ENCODE measurements at places on chromosomes 3 and 15.

GRCh38 chr3:194139071-194139813 lies 3.3 kb downstream of the HES1 start:
- peak; percentile 80 for DNase-seq

GRCh38 chr15:29034593-29035335 lies 149.0 kb downstream of the APBA2 start:
- DNase-seq = peak; percentile 45

DNA sequence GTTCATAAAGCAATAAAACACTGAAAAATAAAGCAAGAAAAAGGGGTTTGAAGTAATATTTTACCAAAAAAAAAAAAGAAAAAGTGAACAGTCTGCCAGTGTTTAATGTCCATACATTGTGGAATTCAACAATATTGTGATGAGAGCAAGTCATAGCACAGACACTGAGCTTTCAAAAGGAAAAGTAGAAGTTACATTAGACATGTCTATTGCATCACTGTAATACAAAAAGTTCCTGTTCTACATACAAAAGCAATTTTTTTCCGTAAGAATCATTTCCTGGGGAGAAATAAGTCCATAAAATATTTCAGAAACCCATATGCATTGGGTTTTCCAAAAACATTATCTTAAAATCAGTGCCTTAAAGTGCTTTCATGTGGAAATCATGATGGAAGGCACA lies 11.8 kb upstream of the HDC start:
- DNase-seq = no peak

DNA sequence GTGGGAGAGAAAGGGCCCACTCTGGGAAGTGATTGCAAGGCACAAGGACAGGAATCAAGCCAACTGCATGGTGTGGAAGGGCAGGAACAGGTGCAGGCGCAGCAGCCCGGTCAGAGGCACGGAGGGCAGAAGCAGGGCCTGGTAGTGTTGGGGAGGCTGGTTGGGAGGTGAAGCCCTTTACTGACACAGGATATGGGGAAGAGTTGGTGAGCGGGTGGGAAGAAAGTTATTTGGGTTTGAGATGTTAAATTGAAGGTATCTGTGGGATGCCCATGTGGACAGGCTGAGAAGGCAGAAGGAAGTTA lies 83.6 kb upstream of the ABHD2 start:
- DNase-seq = no peak

- no peak for DNase-seq
Observed at GRCh38 chr3:39907981-39908380, 98.6 kb downstream of the MYRIP start.

- DNase-seq = no peak
Observed at GRCh38 chr15:25787381-25787780, 75.7 kb downstream of the ATP10A start.

GRCh38 chr15:68816795-68817303 lies 3.8 kb downstream of the ANP32A start:
- DNase-seq = peak; percentile 55

- no peak for DNase-seq
Observed at GRCh38 chr3:103127098-103127630, 692.3 kb downstream of the ZPLD1 start.

- no peak for DNase-seq
Observed at GRCh38 chr15:52196891-52197290, 5.7 kb upstream of the GNB5 start.

DNA sequence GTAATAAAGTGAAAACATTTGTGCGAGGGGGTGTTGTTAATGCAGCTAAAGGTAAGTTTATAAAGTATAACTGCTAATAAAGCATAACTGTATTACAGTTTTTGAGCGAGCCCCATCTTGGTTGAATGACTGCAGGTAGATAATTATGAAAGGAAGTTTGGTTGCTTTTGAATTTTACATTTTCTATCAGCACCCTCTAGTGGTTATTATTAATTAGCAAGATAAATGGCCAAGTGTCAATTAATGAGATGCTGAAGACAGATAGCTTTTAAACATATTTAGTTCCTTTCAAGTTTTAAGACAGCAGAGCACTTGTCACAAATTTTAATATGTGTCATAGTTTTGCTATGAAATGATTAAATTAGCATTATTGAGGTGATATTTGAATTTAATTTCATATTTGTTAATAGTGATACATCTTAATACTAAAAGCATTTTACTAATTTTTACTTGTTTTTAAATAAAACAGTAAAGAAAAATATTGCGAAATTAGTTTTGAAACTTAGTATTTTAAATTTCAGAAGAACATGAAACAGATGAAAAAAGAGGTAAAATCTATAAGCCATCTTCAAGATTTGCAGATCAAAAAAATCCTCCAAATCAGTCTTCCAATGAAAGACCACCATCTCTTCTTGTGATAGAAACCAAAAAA lies 15.1 kb downstream of the U2SURP start:
- DNase-seq = no peak

DNA sequence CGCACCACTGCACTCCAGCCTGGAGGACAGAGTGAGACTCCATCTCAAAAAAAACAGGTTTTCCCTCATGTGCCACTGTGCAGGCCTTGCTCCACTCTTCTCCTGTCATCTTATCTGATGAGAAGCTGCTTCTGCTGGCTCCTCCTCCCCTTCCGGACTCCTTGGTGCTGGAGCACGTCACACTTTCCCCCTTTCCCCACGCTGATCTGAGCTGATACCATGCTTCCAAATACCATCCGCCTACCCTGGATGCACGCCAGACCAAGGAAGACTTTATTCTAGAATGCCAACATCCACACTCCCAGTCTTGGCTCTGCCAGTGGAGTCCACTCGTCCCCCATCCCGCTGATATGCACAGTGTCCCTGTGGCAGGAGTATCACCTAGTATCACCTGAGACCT lies 31.3 kb downstream of the HOMER2 start:
- DNase-seq = no peak

DNA sequence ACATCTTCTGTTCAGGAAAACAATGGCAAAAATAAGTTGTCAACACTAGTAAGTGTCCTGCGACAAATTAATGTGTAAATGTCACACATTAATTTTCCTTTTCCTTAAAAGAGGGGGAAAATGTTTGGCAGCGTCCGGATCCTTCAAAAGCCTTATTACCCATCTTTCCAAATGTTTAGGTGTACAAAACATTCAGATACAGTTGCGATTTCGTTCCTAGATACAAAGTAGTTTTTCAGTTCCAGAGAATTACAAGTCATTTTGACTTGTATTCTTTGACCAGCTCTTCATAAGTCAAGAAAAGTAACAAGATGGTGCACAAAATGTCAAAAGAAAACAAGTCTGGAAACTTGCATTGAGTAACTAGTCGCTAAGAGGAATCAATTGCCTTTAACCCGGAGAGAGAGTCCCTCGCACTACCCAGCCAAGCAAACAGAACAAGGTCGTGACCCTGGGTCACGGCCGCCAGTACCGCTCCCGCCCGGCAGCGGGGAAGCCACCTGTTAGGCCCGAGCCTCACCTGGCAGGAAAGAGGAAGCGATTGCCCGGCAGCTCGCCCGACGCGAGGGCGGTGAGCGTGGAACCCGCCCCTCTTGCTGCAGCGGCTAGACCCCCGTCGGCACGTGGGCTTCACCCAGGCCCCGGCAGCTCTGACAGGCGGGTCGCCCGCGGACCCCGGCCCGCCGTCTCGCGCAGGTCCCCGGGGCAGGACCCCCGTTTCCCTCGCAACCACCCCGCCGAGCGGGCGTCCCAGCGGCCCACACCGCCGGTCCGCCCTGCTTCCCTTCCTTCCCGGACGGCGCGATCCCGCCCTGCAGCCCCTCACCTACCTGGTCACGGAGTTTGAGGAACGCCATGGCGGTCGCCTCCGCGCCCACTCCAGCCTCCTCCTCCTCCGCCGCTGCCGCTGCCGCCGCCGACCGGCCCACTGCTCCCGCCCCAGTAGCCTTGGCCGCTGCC lies 61.0 kb upstream of the ANKRD28 start:
- DNase-seq = no peak

DNA sequence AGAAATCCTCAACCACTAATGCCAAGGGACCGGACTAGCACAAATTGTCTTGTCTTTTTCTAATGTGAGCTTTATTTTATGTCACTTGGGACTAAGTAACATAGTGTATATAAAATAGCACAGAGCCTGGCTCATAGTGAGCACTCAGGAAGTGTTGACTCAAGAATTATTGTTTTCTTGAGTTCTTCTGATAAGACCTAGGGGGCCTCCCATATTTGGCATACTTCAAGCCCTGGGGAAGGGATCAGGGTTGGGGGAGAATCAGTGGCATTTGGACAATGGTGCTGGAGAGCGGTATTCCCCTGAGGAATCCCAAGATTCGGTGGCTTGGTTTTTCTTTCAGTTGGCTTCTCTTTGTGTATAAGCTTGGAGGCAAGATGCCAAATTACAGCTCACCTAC lies 19.4 kb downstream of the ZNF80 start:
- DNase-seq = no peak

- no peak for DNase-seq
Observed at GRCh38 chr3:12601072-12601471, 44.2 kb downstream of the MKRN2 start.

GRCh38 chr3:8278448-8278847 lies 223.2 kb upstream of the LMCD1 start:
- DNase-seq = no peak

DNA sequence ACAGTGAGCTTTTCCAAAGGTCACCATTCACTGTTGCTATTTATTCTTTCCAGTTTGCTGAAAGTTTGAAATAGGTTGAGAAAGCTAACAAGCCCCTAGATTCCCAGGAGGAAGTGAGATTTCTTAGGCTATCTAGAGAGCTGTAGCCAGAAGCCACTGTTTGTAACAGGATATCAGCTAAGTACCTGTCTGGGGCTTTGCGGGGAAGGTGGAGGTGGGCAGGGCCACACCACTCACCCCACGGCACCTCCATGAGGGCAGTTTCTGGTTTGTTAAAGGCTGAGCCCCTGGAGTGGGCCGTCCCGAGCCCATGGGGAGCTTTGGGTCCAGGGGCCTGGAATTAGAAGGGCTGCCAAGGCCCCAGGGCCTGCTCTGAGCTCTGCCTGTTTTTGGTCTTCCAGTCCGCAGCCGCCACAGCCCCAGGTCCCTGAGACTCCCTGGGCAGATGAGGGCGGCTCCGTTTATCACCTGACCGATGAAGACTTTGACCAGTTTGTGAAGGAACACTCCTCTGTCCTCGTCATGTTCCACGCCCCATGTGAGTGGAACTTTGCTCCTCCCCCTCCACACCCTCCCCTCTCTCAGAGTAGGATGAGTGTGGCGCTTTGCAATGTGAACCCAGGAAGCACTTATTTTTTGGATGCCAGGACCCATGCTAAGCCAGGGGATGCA lies 63.4 kb downstream of the PDIA5 start:
- no peak for DNase-seq

- no peak for DNase-seq
Observed at GRCh38 chr15:69515508-69515907, 62.9 kb downstream of the RPLP1 start.

DNA sequence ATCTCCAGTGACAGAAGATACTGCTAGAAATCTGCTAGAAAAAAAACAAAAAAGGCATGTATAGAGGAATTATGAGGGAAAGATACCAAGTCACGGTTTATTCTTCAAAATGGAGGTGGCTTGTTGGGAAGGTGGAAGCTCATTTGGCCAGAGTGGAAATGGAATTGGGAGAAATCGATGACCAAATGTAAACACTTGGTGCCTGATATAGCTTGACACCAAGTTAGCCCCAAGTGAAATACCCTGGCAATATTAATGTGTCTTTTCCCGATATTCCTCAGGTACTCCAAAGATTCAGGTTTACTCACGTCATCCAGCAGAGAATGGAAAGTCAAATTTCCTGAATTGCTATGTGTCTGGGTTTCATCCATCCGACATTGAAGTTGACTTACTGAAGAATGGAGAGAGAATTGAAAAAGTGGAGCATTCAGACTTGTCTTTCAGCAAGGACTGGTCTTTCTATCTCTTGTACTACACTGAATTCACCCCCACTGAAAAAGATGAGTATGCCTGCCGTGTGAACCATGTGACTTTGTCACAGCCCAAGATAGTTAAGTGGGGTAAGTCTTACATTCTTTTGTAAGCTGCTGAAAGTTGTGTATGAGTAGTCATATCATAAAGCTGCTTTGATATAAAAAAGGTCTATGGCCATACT lies 4.0 kb downstream of the B2M start:
- DNase-seq = no peak

- no peak for DNase-seq
Observed at GRCh38 chr15:41559239-41559782, 299 bp downstream of the TYRO3 start.

DNA sequence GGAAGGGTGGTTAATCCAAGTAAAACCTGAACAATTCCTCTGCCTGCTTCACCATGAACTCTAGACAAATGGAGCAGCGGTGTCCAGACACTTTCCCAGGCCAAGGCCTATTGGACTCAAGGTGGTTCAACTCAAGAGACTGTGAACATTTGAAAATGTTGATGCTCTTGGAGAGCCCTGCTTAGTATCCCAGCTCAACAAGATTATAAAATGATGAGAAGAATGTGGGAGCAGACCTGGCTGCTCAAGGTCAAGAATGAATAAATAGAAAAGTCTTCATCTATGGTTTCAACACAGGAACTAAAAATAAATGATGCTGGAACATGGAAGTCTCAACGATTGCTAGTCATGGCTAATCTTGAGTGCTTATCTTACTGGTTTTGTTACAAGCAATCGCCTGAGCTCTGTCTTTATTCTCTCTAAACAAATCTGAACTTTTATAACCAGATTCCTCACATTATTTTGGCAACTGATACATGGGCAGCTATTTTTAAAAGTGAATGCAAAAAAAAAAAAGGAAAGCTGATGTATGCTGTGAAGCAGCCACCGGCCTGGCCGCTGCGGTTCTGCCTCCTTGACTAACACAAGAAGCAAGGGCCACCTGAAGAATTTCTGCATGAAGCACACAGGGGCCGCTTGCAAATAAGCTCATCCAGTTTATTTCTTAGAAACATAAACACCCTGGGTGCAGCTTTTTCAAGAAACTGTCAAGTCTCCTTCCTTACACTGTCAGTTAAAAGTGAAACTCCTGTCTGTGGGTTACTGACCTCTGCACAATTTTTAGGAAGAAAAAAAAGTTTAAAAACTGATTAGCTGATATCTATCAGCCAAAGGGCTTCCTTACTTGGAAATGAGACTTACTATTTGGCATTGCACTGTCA lies 120.1 kb upstream of the ARHGEF3 start:
- DNase-seq = no peak

- no peak for DNase-seq
Observed at GRCh38 chr3:170907637-170908234, 701 bp downstream of the EIF5A2 start.

DNA sequence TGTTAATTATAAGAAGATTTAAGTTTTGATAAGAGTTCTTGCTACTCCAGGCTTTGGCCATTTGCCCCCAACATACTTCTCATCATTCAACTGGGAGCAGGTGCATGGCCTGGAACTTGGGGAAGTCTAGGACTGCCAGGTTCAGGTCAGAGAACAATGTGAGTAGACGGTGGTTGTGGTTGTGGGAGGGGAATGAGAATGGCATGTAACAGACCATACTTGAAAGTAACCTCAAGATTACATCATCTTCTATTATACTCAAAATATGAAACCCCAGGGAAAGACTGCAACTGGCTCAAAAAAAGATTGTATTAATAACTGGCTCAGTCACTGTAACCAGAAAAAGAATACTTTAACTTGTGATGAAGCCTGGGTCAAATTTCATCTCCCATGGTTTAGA lies 364.9 kb upstream of the DPPA4 start:
- DNase-seq = no peak
